ENCODE measurements at places on chromosomes 4 and X.
A peak's percentile ranks its signal among the peaks of the same experiment; 100 is the strongest.

GRCh38 chr4:189656641-189657040 lies 284.0 kb upstream of the FRG1 start:
- DNase-seq: no peak

DNA sequence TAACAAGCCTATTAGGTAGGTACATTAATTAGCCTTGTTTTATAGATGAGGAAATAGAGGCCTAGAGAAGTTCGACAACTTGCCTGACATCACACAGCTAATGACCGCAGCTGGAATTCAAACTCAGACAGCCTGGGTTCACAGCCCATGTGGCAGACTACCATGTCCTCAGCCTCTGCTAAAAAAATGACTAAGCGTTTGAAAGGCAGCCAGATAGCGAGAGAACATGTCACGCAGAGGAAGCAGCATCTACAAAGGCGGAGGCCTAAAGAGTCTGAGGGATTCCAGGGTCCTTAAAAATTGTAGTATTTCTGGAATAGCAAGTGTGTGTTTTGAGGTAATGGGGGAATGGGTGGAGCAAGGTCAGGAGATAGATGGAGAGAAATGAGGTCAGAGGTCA lies 33.2 kb upstream of the BMP15 start:
- no peak for DNase-seq

- no peak for DNase-seq
These were observed 9.1 kb downstream of the ABCD1 start for GRCh38 chrX:153733651-153734240.

DNA sequence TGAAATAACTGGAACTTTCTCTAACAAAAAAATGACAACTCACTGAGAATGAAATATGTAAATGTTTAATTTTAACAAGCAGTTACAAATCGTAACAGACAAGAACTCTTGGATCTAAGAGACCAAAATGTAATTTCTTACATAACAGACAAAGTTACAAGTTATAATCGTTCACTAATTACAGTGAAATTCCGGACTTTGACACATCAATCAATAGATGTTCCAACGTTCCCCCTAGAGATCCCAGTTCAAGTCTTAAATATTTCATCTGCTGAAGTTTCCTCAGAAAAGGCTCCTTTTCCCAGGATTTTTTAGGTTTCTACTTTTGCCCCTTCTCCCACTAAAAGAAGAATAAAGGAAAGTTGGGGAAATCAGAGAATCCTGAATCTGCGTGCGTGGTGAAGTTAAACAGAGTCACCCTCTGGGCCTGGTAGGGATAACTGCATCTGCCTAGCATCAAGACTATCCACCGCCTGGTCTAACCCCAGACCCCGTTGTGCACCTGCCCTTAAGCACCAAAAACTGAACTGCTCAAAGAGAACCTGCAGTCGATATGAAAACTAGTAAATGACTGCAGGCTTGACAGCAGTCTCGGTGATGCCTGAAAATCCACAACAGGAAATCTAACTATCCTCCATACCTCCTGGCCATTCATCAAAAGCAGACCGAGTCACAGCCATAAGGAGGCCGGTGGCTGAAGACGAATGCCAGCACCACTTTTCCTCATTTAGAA lies 2.3 kb downstream of the IRF2 start:
- DNase-seq: peak; percentile 30

- DNase-seq: no peak
These were observed 32.9 kb downstream of the TMEM150C start for GRCh38 chr4:82528868-82529267.

DNA sequence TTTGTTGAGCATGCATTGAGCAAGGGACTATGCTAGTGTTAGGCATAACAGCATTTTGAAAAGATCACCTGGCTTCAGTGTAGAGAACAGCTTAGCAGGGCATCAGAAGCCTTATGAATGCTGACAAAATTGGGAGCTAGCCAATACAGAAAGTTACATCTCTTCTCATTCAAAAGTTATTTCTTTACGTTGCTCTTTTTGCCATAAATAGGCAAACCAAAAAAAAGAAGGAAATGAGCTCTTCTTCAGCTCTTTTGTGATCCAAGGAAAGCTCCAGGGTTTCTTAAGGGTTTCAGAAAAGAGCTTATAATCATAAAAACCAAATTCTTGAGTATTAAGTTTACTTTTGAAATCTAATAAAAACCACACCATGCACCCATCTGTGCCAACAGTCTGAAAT lies 35.2 kb upstream of the LNX1 start:
- no peak for DNase-seq

- DNase-seq: no peak
These were observed 161.0 kb downstream of the CPE start for GRCh38 chr4:165539801-165540200.

- DNase-seq: no peak
These were observed 4.6 kb downstream of the BGN start for GRCh38 chrX:153499341-153499740.

DNA sequence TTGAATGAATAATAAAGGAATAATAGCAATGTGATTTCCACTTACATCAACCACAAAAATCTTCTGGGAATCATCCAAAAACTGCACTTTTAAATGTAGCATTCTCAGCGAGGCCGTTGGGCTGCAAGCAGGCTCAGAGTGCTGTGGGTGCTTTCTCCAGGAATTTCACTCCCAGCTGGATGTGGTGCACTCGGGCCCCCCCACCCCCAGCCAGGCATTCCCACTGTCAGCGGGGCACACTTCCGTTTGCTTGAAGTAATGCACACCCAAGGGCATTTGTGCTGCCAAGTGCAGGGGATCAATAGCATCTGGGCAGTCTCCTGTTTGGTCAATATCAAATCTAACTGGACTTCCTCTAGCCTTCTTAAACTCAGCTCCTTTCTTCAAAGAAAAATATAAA lies at the start of gene FRMD7:
TSS of gene FRMD7 (minus strand) at position 278 of the 400 bp plus-strand sequence. CDS start at position 102, 176 bp downstream.
- DNase-seq: no peak

DNA sequence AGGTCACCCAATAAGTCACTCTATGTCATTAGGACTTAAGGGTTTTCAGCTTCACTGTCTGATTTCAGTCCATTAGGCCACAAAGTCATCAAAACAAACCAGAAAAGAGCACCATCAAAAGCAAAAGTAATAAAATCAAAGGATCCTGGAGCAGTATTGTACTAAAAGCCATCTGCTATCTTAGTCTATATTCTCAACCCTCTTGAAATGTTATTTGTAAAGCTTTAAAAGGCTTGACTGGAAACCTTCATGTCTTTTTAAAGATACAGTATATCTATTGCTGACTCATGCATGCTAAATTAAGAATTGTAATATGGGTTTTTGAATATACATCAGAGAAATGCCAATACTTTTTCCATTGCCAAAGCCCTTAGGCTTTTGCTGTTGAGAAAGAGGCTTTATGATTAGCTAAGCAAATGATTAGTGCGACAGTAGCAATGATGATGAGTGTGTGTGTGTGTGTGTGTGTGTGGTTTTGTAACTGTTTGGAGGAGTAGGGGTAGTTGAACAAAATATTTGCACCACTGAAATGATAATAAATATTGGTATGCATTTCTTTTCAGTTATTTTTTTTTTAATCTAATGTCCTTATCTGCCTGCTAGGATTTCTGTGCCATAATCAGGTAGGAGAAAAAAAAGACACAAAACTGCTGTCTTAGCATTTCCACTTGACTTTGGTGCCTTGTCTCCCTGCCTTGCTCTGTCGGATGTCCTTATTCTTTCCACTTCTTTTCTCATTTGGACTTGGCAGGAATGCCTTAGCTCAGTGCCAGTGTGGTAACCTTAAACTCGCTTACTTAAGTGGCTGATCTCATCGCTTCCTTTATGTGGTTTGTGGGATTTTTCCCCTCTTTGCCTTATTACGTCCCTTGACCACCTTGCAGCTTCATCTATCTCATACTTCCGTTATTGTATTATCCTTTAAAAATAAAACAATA lies 119.7 kb downstream of the PCDH7 start:
- no peak for DNase-seq

DNA sequence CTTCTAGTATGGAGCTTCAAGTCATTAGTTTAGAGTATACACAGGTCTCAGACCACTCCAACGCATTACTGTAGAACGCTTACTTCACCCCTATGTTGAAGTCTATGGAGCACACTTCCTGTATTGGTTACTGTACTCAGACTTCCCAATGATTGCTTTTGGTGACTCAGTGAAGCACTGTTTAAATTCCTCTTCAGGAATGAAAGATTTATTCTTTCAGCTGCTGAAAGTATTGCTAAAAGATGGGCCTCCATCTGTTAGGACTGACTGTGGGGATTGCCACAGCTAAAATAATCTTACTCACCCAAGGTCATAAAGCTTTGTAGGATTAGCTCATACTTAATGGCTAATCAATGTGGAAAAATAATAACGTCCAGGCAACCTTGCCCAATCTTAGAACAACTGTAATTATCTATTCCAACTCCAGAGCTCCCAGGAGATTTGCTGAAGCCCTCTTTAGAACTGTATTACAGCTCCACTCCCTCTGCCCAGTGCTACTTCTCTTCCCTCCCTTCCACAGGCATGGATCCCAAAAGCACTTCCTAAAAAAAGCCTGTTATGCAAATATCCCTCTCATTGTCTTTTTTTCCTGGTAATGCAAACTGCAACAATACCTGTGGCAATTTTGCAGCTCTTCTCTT lies 281.9 kb upstream of the HS3ST1 start:
- peak; percentile 6 for DNase-seq

GRCh38 chr4:94508296-94508695 lies 56.6 kb downstream of the PDLIM5 start:
- no peak for DNase-seq

DNA sequence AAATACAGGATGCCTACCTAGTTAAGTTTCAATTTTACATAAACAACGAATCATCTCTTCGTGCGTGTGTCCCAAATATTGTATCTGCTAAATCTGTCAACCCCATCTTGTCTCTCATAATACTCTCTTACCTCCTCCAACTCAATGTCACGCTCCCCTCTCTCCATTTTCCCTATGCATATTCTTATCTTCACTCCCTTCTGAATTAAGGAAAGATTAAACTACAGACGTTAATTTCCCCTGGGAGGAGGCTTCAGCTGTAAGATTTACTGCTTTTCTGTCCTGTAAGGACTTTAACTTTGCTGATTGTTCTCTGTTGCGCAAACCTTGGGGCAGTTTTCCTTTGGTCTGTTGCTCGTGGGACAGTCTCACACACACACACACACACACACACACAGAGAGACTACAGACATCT lies 455 bp upstream of the ABCB7 start:
- DNase-seq: no peak

- DNase-seq: no peak
These were observed 195.1 kb downstream of the PWWP3B start for GRCh38 chrX:106363214-106363613.

GRCh38 chr4:184450045-184450444 lies 24.3 kb downstream of the IRF2 start:
- no peak for DNase-seq

GRCh38 chr4:1337376-1337831 lies 9.6 kb upstream of the UVSSA start:
- DNase-seq: no peak

GRCh38 chr4:19522966-19523365 lies 728.7 kb upstream of the SLIT2 start:
- DNase-seq: no peak

DNA sequence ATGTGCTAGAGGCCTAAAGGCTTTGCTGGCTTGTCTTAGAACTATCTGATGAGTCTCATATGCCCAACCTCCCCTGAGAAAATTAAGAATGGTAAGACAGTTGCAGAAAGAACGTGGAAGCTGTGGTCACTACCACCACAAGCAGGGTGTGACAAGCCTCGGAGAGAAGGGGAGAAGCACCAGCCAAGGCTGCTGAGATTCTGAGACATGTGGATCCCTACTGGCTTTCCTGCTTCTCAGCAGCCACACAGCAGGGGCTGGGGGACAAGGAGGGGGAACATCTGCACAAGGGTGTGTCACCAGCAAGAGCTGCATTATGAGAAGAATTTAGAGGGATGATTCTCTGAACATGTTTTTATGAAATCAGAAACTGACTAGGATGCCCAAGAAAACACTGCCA lies 19.4 kb downstream of the TAPT1 start:
- no peak for DNase-seq

GRCh38 chrX:77450996-77451395 lies 3.8 kb downstream of the FGF16 start:
- no peak for DNase-seq

DNA sequence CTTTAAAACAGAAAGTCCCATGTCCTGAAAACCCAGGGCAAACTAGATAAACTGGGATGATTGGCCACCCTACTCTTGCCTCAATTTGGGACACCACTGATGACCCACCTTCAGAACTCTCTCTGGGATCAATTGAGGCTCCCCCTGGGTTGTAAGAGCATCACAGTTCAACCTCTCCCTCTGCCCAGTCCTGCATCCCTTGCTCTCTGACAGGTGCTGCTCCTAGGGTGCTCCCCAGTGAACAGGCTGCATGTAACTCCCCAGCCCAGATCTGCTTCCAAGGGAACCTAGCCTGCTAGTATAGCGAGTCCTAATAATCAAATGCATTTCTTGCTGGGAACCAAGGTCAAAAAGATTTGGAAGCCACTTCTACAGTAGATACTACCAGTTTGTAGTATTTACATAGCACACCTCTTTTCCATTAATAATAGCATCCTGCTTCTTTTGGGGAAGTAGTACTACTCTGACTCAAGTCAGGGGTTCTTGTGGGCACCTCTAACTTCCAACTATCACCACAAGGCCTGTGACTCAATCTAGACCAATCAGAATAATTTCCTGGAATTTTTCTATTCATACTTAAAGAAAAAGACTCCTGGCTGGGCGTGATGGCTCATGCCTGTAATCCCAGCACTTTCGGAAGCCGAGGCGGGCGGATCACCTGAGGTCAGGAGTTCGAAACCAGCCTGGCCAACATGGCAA lies 42.1 kb upstream of the SPINK2 start:
- DNase-seq: no peak

- DNase-seq: no peak
These were observed 12.8 kb downstream of the EREG start for GRCh38 chr4:74377714-74378113.

GRCh38 chrX:4397471-4397870 lies 684.0 kb upstream of the PRKX start:
- DNase-seq: no peak

DNA sequence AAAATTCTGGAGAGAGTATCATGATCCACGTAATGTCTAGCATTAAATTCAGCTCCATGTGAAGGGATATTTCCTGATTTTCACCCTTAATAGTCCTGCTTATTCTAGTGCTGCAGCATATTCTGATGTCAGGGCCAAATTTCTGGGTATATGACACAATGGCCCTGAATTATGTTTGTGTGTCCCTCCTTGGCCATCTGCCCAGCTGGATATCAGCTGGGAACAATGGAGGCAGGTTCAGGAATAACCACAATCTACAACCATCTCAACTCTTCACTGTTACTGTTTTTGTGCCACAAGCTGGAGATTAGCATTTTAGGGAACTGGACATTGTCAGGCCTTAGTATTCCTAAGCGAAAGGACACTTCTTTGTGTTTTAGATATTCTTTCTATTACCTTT lies 3.5 kb downstream of the GLRB start:
- DNase-seq: no peak

DNA sequence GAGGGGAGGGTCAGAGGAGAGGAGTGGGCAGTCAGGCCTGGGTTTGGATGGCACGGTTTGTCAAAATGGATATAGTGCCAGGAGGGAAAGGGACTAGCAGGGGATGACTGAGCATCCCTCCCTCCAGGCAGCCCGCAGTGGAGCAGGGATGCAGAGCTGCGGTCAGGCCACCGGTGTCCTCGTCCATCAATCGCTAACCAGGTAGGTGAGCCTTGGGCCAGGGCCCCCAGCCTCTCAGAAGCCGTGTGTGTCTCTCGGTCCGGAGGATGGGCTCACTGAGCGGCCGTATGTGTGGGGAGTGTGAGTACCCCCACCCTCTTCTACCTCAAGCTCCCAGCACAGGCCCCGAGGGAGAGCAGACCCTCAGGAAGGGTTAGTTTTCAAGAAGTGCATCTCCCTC lies 538 bp upstream of the CYTL1 start:
- no peak for DNase-seq

Measured in NCI-H1105 treated with DMSO at 0.1 percent for 48 hours (cell line).